ENCODE measurements at places on chromosomes 6 and 20. TPM values are rescaled to one million over a fixed set of nuclear protein-coding genes. Genes with fewer than 3 reads are reported as not detected.

- no peak for DNase-seq
Measured at GRCh38 chr6:24882835-24883555, 52.8 kb downstream of the RIPOR2 start.

- no peak for DNase-seq
Measured at GRCh38 chr20:47392015-47392720, 35.7 kb upstream of the ZMYND8 start.

DNA sequence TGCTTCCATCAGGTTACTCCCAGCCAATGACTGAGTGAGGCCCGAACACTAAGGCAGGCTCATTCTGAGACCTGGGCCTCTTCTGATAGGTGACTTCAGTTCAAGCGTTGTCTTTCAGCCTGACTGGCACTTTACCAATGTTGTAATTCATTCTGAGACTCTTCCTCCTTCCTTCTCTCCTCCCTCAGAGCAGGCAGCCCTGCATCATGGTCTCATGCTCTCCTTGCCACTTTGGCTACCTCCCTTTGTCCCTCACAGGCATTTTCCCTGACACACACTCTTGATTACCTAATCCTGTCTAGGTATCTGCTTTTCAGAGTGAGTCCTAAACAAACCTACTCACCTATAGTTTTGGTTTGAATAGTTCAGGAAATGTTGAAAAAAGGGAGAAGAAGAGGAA lies 12.6 kb upstream of the WFDC12 start:
- DNase-seq, result no peak

GRCh38 chr6:129817332-129817731 lies 43.8 kb downstream of the TMEM244 start:
- DNase-seq, result no peak

DNA sequence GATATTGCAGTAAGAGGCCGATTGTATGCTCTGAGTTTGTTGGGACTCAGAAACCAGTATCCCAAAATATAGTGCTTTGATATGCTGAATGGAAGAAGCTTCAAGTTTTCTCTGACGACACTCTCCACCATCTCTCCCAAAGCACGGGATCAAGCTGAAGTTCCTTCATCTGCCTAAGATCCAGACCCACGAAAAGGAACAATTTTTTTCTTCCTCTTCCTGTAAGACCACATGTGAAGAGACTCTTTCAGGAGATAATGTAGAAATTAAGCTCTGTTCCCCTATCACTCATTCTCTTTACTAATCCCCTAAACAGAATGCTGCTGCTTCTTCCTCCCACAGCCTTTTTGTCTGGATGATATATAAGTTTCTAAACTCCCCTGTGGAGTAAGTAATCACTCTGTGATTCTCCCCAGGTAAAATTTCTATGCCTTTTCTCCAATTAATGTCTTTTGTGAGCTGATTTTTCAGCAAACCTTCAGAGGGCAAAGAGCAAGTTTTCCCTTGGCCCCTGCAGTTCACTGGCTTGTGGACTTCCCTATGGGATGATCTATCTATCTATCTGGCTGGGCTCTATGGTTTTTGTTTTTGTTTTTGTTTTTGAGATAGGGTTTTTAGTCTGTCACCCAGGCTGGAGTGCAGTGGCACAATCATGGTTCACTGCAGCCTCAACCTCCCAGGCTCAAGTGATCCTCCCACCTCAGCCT lies 13.5 kb upstream of the PNRC1 start:
- DNase-seq, result no peak

GRCh38 chr20:47727909-47728361 lies 57.3 kb downstream of the SULF2 start:
- no peak for DNase-seq

- DNase-seq, result no peak
Measured at GRCh38 chr20:49892260-49892659, 23.1 kb downstream of the SPATA2 start.

DNA sequence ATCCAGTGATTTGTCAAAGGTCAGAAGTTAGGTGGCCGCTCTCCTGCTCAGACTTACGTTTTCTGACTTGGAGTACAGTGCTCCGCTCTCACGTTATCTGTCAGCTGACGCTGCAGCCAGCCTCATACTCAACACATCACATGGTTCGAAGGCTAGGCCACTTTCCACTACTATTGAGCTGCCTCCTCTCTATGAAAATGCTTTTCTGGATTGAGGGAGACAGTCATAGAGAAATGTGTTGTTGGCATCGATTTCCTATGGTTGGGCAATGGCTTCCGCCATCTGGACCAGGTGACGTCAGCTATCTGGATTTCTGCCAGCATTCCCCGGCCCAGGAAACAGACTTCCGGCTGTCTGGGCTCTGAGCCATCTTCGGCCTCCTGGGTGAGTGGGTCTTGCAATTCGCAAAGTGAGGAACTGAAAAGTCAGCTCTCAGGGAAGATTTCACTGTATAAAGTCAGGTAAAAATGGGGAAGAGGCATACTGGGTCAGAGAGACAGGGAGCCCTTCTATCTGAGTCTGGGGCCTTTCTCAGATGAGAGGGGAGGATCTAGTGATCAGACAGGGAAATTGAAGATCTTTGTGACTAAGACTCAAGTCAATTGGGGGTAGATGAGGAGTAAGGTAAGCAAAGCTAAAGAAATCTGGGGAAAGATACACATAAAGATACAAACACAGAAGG lies 37.5 kb upstream of the IER3 start:
- peak; percentile 78 for DNase-seq

The TNFAIP3 gene
- total RNA-seq, result 52.6 TPM

DNA sequence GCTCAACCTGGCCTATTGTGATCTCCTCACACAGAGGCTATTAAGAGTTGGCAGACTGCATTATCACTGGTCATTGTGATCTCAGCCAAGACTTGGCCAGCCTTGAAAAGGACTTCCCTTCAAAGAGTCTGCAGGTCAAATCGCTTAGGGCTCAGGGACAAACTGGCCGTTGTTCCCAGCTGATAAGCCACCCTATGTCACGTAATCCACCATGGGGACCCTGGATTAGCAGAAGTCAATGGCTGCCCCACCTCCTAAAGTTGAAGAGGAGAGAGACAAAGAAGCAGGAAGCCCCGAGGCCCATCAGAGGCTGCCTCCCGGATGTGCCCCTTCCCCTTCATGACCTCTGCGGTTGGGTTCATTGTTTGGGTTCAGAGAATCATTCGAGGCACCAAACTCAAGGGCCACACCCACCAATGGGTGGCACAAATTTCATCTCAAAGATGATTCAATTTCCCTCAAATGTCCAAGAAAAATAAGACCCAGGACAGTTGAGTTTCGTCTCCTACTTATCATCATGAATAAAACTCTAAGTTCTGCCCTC lies 56.6 kb downstream of the BPIFB1 start:
- DNase-seq, result no peak

The BCAS1 gene
- total RNA-seq, result 4.8 TPM

The CD83 gene
- total RNA-seq, result 4.0 TPM

DNA sequence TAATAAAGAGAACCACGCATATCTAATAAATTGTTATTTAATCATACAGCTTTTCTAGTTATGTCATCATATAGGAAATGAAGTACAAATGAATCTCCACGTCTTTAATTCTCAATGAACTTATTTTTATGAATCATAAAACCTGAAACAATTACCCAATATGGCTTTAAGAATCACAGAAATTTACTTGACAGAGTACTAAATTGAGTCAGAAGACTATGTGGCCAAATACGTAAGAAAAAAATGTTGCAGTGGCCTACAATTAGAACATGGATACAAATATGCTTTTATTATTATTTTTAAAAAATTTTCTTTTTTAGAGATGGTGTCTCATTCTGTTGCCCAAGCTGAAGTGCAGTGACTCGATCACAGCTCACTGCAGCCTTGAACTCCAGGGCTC lies 584.7 kb upstream of the SLC35B3 start:
- no peak for DNase-seq

- no peak for DNase-seq
Measured at GRCh38 chr6:156826290-156826955, 49.2 kb downstream of the ARID1B start.

The ADGRF4 gene
- total RNA-seq, result not detected

- DNase-seq, result no peak
Measured at GRCh38 chr6:99960027-99960426, 34.0 kb downstream of the MCHR2 start.

- DNase-seq, result no peak
Measured at GRCh38 chr6:38114976-38115625, 295.6 kb downstream of the ZFAND3 start.

DNA sequence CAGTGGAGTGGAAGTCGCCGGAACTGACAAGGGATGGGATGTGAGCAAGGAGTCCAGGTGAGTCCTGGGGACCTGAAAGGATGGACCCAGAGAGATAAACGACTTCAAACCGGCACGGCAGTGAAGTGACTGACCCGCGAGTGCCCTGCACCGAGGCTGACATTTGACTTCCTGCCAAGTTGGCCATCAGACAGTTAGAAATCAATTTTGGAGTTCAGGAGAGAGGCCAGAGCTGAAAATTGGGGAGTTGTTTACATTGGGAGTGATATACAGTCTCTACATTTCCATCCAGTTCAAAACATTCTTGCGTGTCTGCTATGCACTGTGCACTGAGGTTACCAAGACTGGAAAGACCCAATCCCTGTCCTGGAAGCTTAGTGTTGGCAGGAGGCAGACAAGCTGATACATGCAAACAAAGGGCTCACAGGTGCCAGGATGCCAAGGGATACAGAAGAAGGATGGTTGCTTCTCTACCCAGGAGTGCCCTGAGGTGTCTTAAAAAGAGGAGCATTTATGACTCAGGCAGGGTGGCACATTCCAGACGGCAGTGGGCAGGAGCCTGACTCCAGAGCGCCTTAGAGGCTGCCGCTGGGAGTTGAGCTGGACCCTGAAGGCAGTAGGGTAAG lies 186.6 kb downstream of the MTHFD1L start:
- DNase-seq, result peak; percentile 57

DNA sequence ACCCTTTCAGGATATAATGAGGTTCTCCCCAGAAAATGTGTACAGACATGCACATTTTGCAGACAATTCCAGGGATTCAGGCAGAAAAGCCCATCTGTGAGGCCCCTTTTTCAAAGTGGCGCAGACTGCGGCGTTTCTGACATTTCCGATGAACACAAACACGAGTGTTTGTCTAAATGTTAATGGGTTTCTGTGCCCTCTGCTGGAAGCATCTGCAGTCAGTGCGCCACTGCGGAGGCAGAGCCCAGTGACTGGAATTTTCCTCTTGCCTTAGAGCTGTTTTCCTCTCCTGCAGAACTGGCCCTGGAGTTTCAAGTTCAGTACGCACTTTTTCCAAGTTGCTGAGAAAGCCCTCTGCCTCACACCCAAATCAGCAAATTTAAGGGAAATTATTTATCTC lies 15.3 kb downstream of the ANKRD60 start:
- peak; percentile 45 for DNase-seq

- DNase-seq, result no peak
Measured at GRCh38 chr6:114952229-114952628, 609.4 kb upstream of the HS3ST5 start.

DNA sequence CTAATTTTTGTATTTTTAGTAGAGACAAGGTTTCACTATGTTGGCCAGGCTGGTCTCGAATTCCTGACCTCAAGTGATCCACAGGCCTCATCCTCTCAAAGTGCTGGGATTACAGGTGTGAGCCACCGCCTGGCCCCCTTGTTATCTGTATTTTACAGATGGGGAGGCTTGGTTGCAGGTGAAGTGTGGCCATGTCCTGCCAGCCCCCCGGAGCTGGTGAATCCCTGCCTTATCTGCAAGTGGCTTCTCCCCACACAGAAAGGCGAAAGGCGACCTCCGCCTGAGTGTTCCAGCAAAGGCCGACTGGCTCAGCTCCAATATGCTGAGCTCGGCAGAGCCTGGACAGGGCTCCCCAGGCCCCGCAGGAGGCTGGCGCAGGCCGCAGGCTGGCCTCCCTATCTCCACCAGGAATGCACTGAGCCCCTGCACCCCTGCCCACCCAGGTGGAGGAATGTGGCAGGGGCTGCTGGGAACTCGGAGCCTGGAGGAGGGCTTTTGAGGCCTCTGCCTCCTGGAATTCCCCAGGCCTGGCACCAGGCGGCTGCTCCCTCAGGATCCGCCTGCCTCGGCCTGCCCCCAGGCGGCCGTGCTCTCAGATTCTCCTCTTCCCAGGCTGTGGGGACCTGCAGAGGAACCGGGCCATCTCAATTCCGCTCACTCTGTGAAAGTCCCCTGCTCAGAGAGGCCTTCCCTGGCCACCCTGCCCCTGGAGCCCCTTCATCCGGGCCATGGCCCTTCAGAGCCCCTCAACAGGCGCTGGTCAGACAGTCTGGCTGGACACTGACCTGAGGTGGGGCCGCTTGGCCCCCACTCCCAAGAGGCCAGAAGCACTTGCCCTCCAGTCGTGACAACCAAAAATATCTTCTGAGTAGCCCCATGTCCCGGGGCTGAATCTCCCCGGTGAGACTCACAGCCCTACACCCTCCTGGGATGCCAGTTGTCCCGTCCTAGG lies 9.3 kb upstream of the LAMA5 start:
- DNase-seq, result no peak

The CHMP4B gene
- total RNA-seq, result 104 TPM

DNA sequence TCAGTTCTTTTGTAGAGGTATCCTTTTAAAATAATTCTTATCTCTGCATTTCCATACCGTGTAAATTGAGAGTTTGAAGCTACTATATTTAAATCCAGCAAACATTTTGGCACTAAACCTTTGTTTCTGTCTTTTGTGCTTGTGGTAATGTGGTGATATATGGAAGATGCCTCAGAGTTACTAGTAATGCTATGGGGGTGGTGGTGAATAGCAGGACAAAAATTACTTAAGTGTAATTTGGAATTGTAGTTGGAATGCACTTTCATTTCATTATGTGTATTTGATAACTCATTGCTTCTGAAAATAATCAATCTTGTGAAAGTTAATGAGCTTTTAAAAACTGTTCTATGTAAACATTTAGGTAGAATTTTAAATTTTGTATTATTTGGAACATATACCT lies 404.5 kb downstream of the PHF3 start:
- no peak for DNase-seq

GRCh38 chr6:150651808-150652470 lies 52.3 kb downstream of the PLEKHG1 start:
- DNase-seq, result no peak

GRCh38 chr20:62413896-62414481 lies 6.9 kb upstream of the CABLES2 start:
- DNase-seq, result no peak

DNA sequence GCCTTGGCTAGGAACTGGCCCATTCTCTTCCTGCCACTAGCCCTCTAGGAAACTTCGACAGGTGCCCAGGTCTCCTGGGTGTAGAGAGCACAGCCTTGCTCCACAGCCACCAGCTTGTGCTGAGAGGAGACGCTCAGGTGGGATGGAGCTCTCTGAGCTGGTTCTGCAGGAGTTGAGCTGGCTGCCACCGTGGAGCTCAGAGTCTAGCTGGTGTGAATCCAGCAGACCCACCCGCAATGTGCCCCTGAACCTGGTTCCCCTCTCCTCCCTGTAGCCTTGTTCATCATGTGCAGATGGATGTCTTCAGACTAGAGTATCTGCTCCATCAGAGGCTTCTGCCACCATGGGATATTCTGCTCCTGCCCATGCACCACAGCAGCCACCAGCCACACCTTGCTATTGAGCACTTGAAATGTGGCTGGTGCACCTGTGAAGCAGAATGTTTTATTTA lies 222.5 kb downstream of the SYNDIG1 start:
- peak; percentile 21 for DNase-seq

GRCh38 chr6:12137480-12137879 lies 125.4 kb downstream of the HIVEP1 start:
- no peak for DNase-seq
